ENCODE measurements at places on chromosomes 7 and 10.

- DNase-seq, result peak; percentile 33
Observed at GRCh38 chr10:112389271-112389822, 15.4 kb downstream of the ACSL5 start.

DNA sequence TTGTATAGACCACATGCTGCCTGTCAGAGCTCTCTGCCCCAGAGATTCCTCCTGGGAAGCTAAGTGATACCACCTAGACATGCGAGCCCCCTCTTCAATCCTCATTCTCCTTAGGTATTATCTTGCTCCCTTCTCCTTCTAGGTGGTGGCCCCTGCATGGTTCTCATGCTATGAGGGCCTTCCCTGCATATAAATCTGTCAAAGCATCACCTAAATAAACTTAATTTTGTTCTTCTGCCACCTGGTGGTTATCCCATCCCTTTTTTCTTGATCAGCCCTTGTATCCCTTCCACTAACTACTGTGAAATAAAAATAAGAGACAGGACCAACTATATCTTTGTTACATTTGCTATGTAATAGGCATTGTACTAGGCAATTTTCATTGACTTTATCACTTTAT, 242.1 kb downstream of the CDC14C start:
- DNase-seq, result no peak

- DNase-seq, result no peak
Observed at GRCh38 chr10:127259347-127259746, 63.0 kb upstream of the INSYN2A start.

GRCh38 chr7:16881844-16882243, at the start of gene AGR3:
Gene AGR3, minus strand, starts transcription at chr7:16881983. Its CDS starts 3,365 bp downstream, at chr7:16878618.
- DNase-seq, result peak; percentile 89

- no peak for DNase-seq
Observed at GRCh38 chr10:82340166-82340565, 465.2 kb downstream of the NRG3 start.

- DNase-seq, result no peak
Observed at GRCh38 chr10:7763929-7764328, 23.9 kb downstream of the KIN start.

GRCh38 chr7:66768865-66769832, 28.6 kb downstream of the RABGEF1 start:
- DNase-seq, result no peak

DNA sequence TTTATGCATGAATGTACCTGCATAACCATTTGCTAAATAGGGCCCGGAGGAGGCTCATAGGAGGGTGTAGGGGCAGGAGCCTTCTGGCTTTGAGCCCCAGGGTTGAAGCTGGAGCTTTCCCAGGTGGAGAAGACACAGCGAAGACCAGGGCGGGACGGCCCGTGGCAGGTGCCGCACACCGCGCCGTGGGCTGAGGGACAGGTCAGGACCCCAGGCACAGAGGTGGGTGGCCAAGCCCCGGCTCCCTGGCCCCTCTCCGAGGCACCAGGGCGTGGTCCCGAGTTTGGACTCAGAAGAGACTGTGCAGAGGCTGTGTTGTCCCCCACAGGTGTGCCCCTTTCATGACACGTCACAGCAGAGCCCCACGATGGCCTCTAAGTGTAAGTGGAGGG, 56.5 kb downstream of the PWWP2B start:
- no peak for DNase-seq

GRCh38 chr7:128352153-128352537, 8.4 kb upstream of the RBM28 start:
- peak; percentile 53 for DNase-seq

- no peak for DNase-seq
Observed at GRCh38 chr10:111784436-111784835, 399.1 kb downstream of the GPAM start.

DNA sequence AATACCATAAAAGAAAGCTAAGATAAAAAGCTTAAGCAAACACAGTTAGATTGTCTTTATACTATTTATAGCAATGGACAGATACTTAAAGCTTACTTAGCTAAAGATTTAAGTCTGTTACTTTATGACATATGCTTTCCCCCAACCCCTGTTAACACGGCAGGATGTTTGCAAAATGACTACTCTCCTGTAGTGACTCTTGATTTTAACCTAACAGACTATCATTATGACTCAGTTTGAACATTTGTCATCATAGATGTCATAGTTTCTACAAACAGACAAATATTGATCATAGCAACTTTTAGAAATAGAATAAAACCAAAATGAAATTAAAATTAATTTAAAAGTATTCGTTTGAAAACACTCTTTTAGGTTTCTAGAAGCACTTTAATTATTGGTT, 7.8 kb upstream of the COMMD3 start:
- no peak for DNase-seq

GRCh38 chr7:73431041-73431835, 2.3 kb upstream of the FZD9 start:
- no peak for DNase-seq

- DNase-seq, result no peak
Observed at GRCh38 chr7:158655931-158656441, 48.6 kb downstream of the NCAPG2 start.

DNA sequence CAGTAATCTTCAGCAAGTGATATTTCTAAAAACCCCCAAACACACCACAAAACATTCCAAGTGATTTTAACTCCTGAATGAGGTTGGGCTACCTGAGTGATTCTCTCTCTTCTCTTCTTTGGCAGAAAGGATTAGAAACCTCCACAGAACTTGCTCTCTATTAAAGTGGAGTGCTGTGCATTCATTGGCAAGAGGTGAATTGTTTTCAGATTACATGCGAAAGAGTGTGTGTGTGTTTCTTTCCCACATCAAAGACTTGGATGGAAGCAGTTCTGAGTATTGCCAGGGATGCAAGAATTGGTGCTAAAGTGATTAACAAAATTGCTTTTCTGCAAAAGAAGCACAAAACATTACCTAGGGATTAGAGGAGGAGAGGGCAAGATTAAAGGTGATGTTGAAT, 13.1 kb upstream of the FBXW4 start:
- DNase-seq, result no peak

DNA sequence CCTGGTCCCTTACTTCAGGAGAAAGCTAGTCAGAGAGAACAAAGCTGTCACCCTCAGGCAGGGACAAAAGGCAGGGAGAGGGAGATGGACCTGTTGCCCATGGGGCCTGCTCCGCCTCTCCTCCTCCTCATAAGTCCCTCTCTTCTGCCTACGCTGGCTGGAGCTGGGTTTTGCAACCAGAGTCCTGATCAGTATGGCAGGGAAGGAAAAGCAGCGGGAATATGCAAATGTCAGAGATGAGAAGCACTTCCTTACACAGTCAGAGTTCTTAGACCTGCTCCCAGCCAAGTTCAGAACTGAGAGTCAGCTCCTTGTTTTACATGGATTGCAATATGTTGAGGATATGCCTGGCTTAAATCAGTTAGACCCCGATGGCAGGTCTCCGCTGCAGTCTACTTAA, 231.1 kb downstream of the ADAM12 start:
- no peak for DNase-seq

DNA sequence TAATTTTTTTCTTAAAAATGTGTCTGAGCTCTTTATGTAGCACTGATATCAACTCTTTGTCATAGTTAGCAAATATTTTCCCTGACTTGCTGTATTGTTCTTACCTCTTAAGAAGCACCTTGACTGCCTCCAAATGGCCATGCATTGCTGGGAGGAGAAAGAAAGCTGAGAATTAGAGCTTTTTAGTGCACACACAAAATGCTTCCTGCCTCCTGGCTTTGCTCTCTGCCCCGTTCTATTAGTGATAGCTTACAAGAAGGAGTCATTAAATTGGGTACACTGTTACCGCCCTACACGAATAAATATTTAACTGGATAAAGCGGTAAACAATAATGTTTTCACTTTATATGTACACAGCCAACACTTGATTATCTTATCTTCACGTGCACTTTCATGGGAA, 4.1 kb downstream of the ANKRD16 start:
- peak; percentile 46 for DNase-seq

Data from small intestine (tissue), 16 donors.